Fibroblast of lung (primary cell): ENCODE measurements at places on chromosomes 12 and 14. TPM values are rescaled to one million over a fixed set of nuclear protein-coding genes. Genes with fewer than 3 reads are reported as not detected.

DNA sequence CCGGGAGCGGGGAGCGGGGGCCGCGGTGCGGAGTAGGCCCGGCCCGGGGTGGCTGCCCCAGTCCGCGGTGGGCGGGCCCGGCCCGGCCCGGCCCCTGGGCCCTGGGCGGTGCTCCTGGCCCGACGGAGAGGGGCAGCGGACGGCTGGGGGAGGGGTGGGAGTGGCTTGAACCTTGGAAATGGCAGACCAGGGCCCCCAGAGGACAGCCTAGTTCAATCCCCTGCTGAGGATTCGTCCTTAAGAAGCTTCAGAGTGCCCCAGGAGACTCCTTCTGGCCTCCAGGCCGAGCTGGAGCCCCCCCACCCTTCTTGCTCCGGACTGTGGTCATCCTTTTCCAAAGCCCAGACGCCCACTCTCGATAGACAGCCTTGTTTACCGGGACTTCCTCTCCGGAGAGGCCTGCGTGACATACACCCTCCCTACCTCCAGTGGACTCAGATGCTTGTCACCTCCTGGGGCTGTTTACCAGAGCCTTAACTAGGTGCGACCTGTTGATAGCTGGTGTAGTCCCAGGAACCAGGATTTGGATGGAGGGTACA lies 458 bp downstream of the KHNYN start:
- peak; percentile 68 for DNase-seq

- DNase-seq, result peak; percentile 52
Measured at GRCh38 chr12:119692410-119692809, 24.5 kb downstream of the PRKAB1 start.

DNA sequence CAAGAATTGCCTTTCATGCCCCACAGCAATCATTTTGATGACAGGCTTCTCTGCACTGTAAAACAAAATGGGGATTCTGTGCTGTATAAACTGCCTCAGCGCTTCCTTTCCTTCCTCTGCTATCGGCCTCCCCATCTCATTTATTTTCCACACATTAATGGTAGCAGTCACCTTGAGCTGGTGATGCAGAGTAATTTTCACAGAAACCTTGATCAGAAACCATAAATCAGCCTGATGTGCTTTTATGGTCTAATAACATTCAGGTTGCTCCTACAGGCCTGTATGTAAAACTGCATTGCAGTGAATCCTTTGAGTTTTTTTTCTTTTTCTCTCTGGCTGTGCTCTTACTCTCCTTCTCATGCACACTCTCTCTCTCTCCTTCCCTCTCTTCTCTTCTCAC lies 578.4 kb upstream of the STXBP6 start:
- DNase-seq, result no peak

- no peak for DNase-seq
Measured at GRCh38 chr12:68505970-68506369, 104.7 kb upstream of the RAP1B start.

- DNase-seq, result no peak
Measured at GRCh38 chr12:6840761-6841515, at the start of gene GNB3. TSS of gene GNB3 (plus strand) at chr12:6840925. CDS start at chr12:6841288, 363 bp downstream.

DNA sequence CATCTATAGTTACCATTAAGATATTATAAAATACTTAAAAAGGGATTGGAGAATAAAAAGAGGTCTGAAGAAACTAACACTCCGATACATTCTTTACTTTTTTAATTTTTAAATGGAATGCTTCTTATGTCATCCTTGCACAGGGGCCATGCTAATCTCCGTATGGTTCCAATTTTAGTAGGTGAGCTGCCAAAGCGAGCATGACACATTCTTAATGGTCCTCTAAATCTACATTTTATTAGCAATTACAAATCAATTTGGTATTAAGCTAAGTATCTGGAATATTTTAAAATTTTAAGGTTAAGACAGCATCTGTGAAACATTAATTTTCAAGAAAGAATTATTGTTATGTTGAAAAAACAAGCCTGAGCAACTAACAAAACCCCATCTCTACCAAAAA lies 6.2 kb upstream of the ARID4A start:
- DNase-seq, result no peak

GRCh38 chr14:96635850-96636249 lies 133.7 kb downstream of the PAPOLA start:
- no peak for DNase-seq

- peak; percentile 42 for DNase-seq
Measured at GRCh38 chr14:63727231-63727735, 582 bp downstream of the SGPP1 start.

DNA sequence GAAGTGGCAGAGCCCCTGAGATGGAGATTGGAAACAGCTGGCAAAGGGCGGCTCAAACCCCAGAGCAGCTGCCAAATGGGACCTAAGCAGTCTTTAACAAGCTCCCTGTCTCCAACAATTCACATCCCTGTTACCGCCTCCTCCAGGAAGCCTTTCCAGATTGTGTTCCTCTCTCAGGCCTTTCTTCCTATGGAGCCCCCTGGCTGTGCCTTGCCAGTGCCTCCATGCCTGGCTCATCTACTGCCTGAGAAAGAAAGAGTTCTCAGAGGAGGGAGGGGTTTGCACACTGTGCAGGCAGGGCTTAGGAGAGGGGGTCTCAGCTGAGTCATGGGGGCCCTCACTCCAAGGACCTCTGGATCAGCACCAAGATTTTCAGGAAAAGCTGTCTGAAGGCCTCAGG lies 8.8 kb upstream of the KRT74 start:
- no peak for DNase-seq

DNA sequence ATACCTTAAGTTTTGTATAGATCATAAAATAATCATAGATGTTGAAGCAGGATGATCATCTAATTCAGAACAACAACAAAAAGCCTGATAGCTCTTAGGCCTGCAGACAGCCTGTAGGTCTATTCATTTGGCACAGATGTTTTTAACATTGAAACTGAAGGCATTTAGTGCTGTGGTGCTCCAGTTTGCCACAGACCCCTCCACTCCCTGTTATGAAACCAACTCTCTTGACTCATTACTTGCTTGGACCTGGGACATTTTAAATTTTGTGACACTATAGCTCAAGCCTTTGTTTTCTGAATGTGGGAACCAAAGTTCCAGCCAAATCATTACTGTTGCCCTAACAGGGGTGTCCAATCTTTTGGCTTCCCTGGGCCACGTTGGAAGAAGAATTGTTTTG lies 9.1 kb downstream of the PRKCH start:
- DNase-seq, result no peak

DNA sequence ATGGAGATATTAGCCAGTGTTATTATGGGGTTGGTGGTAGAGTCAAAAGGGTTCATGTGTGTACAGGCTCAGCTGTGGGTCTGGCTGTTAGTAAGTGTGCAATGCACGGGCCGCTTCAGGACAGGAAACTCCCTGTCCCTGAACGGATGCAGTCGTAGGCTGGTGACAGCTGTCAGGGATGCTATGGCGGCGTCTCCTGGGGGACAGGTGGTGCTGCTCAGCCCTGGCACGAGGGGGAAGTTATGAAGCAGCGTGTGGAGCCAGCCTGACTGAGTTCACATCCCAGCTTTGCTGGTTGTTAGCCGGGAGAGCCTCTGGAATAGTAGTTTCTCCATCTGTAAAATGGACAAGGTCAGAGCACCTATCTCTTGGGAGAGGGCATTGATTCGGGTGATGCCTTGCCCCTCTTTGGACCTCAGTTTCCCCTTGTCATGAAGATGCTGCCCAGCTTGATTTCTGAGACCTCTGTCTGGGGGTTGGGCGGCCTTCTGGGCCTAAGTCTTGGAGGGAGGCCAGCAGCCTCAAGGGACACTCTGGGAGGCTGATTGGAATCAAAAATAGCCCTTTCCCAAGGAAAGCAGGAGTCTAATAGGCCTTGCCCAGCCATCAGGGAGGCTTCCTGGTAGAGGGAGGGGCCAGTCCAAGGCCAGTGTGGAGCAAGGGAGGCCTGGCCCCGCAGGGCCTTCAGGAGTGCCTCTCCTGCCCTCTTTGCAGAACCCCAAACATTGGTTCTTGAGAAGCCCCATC lies 7.1 kb downstream of the ASB2 start:
- DNase-seq, result no peak

DNA sequence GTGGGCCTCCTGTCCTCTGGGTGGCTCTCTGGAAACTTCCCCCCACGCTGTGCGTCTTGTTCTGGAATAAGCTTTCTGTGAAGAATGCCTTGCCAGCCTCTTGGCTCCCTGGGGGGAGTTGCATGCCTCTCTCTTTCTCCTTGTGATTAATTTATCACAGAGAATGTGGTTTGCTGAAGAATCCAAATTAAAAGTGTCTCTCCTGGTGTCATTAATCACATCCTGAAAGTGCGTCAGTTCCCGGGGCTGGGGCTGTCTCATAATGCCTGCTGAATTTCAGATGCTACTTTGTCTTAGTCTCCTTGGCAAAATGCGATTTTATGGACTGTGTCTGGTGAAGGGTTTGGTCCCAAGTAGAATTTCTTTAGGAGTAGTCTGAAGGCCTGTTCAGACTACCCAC lies 787.7 kb upstream of the TMEM132C start:
- DNase-seq, result peak; percentile 87

DNA sequence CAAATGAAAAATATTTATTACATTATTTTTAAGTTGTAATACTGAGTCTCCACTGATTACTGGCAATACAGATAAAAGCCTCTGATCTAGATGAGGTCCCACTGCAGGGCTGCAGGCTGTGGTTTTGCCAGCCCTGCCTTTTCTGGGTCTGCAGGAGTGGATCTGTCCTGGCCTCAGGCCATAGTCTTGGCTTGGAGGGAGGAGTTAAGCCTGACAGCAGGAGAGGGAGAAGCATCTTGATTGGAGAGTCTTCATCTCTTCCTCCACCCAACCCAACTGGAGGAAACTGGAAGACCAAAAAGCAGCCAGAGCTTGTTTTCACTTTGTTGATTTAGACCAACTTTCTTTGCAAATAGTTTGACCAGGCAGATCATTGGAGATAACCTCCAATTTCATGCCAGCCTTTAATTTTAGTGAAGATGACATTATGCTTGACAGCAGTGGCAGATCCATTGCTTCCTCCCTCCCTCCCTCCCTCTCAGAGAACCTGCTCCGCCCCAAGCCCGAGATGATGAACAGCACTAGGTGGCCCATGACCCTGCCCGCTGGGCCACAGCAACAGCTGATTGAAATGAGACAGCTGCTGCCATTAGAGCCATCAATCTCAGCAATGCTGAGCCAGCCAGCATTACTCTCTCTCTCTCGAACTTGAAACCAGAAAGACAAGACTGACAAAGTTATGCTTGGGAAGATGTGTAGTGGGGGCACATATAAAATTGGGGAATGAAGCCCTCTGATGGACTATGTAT lies 222.4 kb downstream of the GLT1D1 start:
- DNase-seq, result no peak

- no peak for DNase-seq
Measured at GRCh38 chr14:99325016-99325415, 53.0 kb upstream of the BCL11B start.

DNA sequence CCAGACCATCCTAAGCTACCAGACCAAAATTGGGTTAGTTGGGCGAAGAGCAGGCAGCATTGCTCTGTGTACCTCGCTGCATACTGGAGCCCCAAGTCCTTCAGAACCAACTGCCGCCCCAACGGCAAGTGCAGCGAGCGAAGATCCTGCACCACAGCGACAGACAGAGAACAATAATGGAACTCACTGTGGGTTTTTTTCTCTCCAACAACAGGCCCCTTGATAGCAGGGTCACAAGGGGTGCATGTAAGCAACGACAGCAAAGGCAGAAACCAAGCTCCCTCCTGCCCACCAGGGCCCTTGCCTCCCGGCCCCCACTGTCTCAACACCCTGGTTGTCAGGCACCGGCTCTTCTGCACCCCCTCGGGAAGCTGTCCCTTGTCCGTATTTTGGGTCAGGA lies 39.0 kb downstream of the RNF34 start:
- DNase-seq, result no peak

DNA sequence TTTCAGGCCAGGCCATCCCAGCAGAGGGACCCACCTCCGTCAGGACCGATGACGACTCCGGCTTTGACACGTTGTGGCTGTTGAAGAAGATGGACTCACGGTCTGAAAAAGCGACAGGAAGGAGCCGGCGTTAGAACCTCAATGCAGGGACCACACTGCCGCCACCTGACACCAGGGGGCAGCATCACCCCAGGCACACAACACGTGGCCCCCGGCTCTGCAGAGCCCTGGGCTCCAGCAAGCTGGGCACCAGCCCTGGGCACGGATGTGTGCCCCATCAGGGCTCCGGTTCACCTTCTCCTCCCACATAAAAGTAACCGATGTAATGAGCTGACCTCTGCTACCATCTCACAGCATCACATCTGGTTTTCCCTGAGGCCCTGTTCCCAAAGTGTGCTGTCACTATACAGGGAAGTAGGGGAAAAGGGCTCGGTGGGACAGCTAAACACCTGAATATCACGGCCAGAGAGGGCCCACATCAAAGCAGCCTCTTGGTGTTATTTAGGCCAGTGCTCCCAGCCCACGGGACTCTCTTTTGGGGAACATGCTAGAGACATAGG lies 29.0 kb downstream of the CHGA start:
- peak; percentile 62 for DNase-seq

- no peak for DNase-seq
Measured at GRCh38 chr12:94962670-94963069, 40.8 kb downstream of the NDUFA12 start.

DNA sequence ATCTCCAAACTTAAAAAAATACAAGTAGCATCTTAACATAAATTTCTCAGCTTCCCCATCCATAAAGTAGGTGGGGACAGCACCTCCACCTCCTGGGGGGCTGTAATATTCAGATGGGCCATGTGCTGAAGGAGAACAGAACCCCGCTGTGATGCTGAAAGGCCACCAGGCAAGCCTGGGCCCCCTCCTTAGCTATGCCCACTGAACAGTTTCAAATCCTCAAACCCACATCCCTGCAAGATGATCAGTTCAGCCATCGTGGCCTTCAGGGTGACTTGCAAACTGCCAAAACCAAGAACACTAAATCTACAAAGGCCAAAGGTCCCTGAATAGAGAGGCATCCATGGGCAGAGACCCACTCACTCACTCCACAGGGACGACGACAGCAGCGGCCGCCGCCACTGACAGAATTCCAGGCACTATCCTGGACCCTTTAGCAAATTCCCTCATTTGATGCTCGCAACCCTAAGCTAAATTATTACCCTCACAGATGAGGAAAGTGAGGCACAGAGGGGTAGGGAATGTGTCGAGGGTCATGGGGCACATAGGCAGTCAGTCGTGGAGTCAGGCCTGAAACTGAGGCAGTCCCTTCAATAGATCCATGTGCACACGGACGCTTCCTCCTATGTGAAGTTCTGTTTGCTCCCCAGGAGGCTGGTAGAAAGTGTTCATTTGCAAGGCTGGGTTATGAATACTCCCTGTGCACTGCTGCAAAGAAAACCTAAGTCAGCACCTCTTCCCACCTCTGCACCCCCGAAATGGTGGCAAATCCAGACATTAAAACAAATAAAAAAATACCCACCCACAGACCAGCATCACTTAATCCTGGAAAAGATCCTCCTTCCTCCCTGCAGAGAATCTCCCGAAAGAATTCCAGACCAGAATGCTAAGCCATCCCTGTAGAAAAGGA lies 5.9 kb downstream of the ITPK1 start:
- no peak for DNase-seq

Gene NUBPL
- 6.9 and 9.0 TPM in 2 replicates for polyA plus RNA-seq

Gene TAS2R42
- polyA plus RNA-seq, result not detected in 2 replicates

Gene DBX2
- polyA plus RNA-seq, result not detected in 2 replicates

Gene SOAT2
- polyA plus RNA-seq, result 0.12 TPM in 1 of 2 replicates, not detected in the other

Gene STAT2
- 112 and 148 TPM in 2 replicates for polyA plus RNA-seq

Gene SAMD15
- polyA plus RNA-seq, result 0.69 and 1.1 TPM in 2 replicates

Gene ASCL1
- polyA plus RNA-seq, result not detected in 2 replicates

Gene ADAM20
- 0.02 and 0.03 TPM in 2 replicates for polyA plus RNA-seq

Gene HIGD1C
- not detected in 2 replicates for polyA plus RNA-seq

Gene SLC6A15
- polyA plus RNA-seq, result 0.10 and 0.30 TPM in 2 replicates

Gene KLRC4
- not detected in 2 replicates for polyA plus RNA-seq
